ENCODE measurements at places on chromosomes 3 and 15. TPM values are rescaled to one million over a fixed set of nuclear protein-coding genes. Genes with fewer than 3 reads are reported as not detected.

DNA sequence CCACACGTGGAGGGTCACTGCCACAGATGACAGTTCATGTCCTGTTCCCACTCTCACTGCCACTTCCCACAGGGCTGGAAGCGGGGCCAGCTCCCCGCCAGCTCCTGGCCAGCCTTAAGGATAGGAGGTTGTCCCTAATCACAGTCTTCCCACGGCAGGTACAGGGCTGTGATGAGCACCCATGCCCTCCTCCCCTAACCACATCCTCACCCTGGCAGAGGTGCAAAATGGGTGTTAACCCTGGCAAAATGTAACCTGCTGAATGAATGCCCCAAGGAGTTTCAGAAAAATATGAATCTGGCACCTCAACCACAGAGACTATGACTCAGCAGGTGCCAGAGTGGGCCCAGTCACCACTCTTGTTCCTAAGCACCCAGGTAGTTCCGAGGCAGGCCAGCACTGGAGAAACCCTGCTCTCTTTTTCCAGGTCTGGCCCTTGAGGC is 185.1 kb upstream of the TPM1 start:
- DNase-seq, result no peak

MEIS2 gene
- 0.07 TPM for total RNA-seq

TRAT1 gene
- 53.8 TPM for total RNA-seq

MTFMT gene
- total RNA-seq, result 22.8 TPM

- DNase-seq, result peak; percentile 36
Measured at GRCh38 chr15:25056484-25057425, 102.0 kb downstream of the SNRPN start.

SOX2 gene
- not detected for total RNA-seq

LRRC2 gene
- not detected for total RNA-seq

DNA sequence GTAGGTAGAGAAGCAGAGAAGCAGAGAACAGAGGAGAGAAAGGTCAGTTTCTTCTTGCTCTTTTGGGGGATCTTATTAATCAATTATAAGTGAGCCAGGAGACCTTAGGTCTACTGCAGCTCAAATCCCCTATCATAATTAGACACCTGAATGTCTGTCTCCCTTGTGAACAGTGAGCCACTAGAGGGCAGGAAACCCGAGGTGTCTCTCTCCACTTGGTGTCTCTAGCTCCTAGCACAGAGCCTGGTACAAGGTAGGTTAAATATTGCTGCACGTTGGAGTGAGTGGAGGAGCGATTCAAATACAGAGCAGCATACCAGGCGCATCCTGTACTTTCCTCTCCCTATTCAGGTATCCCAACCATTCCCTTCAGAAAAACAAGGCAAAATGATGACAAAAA is 2.0 kb upstream of the ST8SIA2 start:
- peak; percentile 45 for DNase-seq

GRCh38 chr3:41464858-41465257 is 265.6 kb downstream of the CTNNB1 start:
- no peak for DNase-seq

DNA sequence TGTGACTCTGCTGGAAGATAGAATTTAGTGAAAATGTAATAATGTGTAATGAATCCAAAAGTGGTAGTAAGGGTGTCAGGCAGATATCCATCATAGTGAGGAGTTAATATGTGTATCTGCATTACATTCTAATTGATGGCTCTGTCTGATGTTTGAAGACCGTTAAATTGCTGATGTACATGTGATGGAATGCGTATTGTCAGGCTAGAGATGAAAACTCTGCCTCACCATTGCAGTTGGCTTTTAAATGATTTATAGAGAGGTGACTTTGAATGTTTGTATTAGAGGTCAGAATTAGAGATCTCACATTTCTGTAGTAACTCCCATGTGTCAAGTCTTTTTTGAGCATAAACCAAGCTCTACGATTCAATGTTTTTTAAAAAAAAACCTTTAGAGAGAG is 234.6 kb downstream of the NAALADL2 start:
- DNase-seq, result no peak

GRCh38 chr15:77048135-77048876 is 22.6 kb downstream of the TSPAN3 start:
- DNase-seq, result no peak

DNA sequence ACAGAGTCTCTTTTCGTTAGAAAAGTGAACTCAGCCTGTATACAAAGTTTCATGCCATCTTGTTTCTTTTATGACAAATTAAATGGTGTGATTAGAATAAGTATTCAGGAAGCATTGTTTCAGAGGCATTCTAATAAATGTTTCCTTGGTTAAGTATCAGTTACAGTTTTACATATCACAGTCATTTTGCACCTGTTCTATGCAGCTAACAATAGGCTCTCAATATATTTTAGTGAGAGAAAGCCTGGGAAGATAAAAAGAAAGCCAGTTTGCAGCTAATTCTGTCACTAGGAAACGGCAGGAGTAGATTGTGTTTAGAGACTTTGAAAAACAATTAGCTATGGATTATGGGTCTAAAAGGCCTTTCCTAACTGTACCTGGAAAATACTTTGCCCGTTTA is 252.8 kb downstream of the ZIC1 start:
- DNase-seq, result no peak

NLGN1 gene
- total RNA-seq, result not detected

GRCh38 chr3:69012800-69013252 is 658 bp downstream of the EOGT start:
- DNase-seq, result no peak

GRCh38 chr3:73885862-73886261 is 261.1 kb upstream of the PDZRN3 start:
- no peak for DNase-seq

DNA sequence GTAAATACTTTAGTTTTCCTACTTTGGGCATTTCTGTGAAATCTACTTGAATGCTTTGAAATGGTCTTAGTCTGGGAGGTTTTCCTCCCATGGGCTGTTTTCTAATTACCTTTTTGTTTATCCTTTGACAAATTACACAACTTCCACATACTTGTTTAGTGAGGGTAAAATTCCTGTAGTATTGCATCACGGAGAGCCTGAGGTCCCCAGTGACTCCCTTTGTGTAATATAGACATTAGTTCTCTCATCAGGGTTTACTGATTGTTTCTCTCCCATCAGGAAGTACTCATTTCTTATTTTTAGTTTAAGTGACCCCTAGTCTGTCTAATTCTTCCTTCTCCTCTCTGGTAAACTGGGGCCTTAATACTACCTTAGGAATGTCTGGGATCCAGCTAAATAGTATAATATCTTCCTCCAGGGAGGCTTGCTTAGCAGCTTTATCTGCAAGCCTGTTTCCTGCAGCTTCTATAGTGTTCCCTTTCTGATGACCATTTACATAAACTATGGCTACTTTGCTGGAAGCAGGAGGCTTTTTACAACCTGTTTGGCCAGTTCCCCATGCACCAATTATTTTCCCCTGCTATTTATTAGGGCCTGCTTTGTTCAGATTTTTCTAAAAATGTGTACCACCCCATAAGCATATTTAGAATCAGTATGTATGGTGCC is 87.2 kb upstream of the XCR1 start:
- DNase-seq, result no peak

- peak; percentile 74 for DNase-seq
Measured at GRCh38 chr15:74845581-74845980, 2.6 kb upstream of the ULK3 start.

- DNase-seq, result no peak
Measured at GRCh38 chr3:99760629-99761028, 57.0 kb upstream of the CMSS1 start.

DNA sequence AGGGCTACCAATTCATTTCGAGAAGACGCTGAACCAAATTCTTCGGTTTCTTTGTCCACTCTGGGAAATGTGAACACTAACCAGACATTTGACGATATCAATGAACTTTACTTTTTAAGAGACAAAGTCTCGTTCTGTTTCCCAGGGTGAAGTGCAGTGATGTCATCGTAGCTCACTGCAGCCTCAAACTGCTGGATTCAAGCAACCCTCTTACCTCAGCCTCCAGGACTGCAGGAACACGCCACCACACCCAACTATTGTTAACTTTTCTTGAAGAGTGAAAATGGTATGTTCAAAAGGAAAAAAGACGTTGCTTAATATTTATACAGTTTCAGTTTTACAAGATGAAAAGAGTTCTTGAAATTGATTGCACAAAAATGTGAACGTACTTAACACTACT is 30.6 kb downstream of the MB21D2 start:
- DNase-seq, result no peak

GRCh38 chr15:75669191-75669878 is 21.6 kb downstream of the SNX33 start:
- DNase-seq, result no peak

- DNase-seq, result no peak
Measured at GRCh38 chr3:99570061-99570460, 68.3 kb upstream of the COL8A1 start.

DNA sequence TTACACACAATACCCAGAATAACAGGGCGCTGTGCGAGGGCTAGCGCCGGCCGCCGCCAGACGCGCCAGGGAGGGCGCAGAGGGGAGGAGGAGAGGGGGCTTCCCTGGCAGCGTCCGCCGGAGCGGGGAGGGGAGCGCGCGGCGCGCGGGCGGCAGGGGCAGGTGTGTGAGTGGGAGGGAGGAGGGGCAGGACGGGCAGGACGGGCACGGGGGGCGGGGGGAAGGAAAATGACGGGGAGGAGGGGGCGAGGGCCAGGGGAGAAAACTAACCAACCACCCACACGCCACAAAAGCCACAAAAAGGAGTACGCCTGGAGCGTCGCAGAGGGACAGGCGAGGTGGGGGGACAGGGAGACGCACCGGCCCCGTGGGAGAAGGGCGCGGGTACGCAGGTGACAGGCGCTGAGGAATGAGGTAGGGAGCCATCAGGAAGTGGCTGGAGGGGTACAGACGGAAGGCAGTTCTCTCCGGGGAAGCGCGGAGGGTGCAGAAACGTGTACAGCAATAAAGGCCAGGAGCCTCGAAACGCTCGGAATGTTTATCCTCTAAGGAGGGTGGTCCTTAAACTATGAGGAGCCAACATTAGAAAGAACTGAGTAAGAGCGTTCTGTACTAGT is 610 bp upstream of the SATB1 start:
- DNase-seq, result peak; percentile 73

DNA sequence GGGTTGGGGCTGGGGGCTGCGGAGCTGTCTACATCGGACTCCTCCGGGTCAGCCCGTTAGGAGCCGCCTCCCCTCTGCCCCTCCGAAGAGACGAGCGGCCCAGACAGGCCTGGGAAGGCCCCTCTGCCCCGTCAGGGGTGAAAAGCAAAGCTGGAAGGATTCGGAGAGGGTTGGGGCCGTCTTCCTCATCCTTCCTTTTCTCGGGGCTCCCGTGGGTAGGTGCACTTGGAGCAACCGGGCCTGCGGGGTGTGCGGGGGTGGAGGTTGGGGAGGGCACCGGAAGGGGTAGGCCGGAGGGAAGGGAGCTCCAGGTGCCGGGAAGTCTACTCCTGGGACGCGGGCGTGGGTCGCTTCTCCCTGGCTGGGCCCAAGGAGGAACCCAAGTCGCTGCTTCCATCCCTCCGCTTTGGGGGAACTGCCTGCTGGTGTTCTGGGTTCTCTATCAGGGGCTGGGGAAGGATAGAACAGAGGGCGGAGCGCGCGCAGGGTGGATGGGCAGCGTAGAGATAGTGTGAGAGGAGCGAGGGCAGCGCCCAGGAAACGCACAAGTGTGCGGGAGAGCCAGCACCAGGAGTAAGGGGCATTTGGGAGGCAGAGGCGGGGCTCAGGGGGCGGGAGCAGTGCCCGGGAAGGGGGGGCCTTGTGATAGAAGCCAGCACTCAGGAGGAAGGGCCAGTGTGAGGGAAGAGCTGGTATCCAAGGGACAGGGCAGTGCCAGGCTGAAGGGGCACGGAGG is 590 bp downstream of the POLR2H start:
- peak; percentile 65 for DNase-seq

MCF2L2 gene
- total RNA-seq, result 6.0 TPM

DNA sequence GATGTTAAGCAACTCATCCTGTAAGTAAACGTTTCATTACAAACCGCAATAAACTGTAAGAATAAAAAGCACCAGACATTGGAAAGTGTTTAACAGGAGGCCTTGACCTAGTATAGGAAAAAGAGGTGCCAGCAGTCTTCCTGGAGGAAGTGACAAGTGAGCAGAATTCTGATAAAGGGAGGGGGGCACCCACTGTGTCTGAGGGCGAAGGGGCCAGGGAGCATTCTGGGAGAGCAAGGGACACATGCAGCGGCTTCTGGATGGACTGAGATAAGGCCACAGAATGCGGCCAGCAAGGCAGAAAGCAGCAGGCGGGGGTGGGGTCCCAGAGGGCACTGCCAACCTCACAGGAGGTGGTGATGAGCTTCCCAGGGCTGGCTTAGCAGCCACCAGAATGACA is 80.2 kb downstream of the MTHFS start:
- DNase-seq, result no peak

KCNMB3 gene
- total RNA-seq, result 1.4 TPM

DNA sequence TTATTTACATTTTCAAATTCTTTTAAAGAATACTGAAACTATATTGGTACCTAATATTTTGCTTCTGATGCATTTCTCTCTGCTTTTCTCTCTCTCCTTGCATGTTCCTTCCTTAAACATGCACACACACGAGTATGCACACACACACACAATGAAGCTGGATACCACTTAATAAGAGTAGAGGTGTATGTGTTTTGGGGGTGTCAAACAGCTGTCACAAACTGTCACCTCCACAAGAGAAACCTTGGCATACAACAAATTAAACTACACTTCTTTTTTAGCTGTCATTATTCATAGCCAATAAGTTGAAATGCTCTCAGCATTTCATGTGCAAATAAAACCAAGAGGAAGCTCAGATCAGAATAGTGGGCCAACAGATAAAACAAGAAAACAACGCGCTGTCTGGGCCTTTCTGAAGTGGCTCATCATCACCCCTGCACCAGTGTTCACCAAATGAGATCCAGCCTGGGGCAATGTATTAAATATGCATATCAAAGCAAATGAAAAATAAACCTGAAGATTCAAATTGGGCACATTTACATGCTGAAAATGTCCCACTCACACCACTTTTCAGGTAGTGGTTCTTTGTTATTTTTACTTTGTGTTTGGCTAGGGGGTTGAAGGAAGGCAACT is 9.7 kb downstream of the MEIS2 start:
- DNase-seq, result no peak

- DNase-seq, result peak; percentile 42
Measured at GRCh38 chr15:30953731-30954378, 37.6 kb downstream of the MTMR10 start.

DNA sequence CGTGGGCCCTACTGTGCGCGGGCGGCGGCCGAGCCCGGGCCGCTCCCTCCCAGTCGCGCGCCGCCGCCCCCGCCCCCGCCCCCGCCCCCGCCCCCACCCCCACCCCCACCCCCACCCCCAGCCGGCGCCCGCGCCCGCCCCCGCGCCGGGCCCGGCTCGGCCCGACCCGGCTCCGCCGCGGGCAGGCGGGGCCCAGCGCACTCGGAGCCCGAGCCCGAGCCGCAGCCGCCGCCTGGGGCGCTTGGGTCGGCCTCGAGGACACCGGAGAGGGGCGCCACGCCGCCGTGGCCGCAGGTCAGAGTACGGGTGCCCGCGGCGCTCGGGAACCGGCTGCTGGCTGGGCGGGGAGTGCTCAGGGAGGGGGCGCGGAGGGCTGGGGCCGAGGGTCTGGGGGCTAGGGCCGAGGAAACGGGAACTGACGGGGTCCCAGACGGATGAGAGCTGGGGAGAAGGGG is 1.1 kb upstream of the PPARG start:
- DNase-seq, result no peak

DNA sequence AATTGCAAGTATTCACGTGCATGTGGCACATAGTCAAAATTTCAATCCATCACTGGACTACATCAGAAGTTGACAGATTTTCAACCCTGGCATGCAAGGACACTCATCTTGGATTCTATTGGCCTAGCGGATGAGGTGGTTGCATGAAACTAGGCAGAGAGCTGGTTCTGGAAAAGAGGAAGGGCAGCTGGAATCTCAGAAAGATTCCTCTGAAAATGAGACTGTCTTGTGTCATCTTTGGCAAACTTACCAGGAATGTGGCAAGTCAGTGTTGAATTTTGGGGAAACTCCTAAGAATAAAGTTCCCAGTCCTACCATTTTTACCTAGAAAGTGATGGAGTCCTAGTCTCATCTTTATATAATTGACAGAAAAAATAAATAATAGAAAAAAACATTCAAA is 384.3 kb upstream of the NR2F2 start:
- DNase-seq, result no peak

All from activated CD8-positive, alpha-beta memory T cell treated with anti-CD3 and anti-CD28 coated beads, Interleukin-2, amount 10 ng/mL, durations not matched to agents 7 days and 5 days (primary cell).